ENCODE measurements at places on chromosomes 7 and 10. TPM values are rescaled to one million over a fixed set of nuclear protein-coding genes. Genes with fewer than 3 reads are reported as not detected.
A peak's percentile ranks its signal among the peaks of the same experiment; 100 is the strongest.

Gene SYT15
- 31.1 TPM for polyA plus RNA-seq

Gene CAMK2G
- 44.5 TPM for polyA plus RNA-seq

Gene AKR1C1
- polyA plus RNA-seq, result 8.2 TPM

Gene NXPH1
- not detected for polyA plus RNA-seq

Gene RTKN2
- polyA plus RNA-seq, result 17.1 TPM

Gene TUBB8
- polyA plus RNA-seq, result 0.55 TPM

Gene TMEM176B
- polyA plus RNA-seq, result 10.1 TPM

Gene KIF20B
- polyA plus RNA-seq, result 16.1 TPM

Gene CNNM2
- polyA plus RNA-seq, result 7.2 TPM

Gene LBX1
- polyA plus RNA-seq, result 0.56 TPM

Gene KEL
- polyA plus RNA-seq, result 3.1 TPM

Gene RPA3
- polyA plus RNA-seq, result 49.2 TPM

GRCh38 chr7:40612298-40612697, 477.5 kb downstream of the SUGCT start:
- DNase-seq, result no peak

- no peak for DNase-seq
Observed at GRCh38 chr10:3948843-3949242, 163.8 kb upstream of the KLF6 start.

GRCh38 chr10:133474665-133475424, 21.1 kb downstream of the SCART1 start:
- DNase-seq, result no peak

DNA sequence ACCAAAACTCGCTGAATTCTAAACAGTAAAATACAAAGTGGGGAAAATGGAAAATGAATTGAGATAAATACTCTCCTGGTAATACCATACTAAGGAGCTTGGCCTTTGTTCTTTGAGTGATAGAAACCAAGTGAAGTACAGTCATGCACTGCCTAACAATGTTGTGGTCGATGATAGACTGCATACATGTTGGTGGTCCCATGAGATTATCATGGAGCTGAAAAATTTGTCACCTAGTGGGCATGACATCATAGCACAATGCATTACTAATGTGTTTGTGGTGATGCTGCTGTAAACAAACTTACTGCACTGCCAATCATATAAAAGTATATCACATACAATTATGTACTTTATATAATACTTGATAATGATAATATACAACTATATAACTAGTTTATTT, 419.1 kb downstream of the ARL4A start:
- no peak for DNase-seq

- DNase-seq, result no peak
Observed at GRCh38 chr7:94050046-94050445, 45.9 kb upstream of the BET1 start.

- DNase-seq, result no peak
Observed at GRCh38 chr10:73956476-73957359, 41.2 kb upstream of the VCL start.

DNA sequence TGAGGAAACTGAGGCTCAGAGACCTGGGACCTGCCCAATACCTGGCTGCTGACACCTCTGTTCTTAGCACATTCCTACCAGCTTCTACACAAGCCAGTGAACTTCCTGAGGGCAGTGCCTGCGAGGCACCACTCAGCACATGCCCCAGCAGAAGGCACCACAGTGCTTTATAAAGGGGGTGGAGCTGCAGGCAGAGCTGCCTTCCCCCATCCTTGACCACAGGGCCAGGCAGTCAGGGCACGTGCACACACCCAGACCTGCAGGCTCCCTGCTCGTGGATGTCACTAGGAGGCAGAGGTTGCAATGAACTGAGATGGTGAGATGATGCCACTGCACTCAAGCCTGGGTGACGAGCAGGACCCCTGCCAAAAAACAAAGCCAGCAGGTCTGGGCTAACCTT, 39.2 kb upstream of the TUBB8 start:
- no peak for DNase-seq

GRCh38 chr7:96949766-96950165, 55.6 kb upstream of the DLX6 start:
- DNase-seq, result no peak

DNA sequence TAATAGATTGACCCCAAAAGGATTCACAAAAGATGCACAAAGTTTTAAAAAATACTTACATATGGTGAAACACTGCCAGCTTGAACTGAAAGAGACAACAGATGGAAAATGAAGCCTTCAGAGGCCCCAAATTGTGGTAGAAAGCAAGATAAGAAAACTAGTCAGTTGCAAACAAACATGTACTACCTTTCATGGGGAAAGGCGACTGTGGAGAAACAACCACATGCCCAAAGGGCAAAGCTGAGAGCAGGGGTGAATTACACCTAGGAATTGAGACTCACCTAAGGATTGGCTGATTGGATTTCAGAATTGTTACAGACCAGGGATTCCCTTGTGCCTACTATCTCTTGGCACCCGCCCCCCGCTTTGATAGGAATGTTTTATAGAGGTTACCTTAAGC, 13.1 kb downstream of the EPC1 start:
- no peak for DNase-seq

DNA sequence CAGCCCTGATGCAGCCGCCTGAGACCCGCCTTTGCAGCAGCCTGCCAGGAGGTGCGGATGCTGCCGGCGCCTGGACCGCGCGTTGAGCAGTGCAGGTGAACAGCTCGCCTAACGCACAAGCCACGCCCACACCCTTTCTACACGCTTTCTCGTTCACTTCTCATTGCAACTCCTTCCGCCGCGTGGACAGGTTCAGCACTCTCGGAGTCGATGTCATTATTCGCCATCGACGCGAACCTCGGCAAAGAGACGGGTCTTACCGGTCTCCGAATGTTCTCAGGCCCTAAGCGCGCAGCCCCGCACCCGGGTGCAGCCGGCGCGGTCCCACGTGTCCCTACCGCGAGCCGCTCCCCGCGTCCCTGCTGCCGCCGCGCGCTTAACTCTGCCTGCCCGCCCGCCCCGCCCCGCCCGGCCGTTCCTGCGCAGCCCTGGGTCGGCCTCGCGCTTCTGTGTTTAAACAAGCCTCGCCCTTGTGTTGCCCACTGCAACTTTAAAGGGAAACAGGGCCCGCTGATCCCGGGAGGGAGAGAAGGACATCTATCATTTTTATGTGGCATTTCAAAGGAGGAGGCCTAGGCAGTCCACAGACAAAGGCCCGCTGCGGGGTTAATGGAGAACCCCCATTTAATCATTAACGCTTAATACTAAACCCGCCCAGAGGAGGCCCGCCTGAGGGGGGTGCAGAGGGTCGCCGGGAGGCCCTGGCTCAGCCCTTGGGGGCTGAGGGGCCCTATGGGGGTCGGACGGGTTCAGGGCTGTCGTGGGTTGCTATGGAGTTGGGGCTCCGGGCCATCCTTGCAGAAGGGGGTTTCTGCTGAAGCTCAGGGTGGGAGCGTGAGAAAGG, 128.5 kb downstream of the WDR11 start:
- DNase-seq, result peak; percentile 74

DNA sequence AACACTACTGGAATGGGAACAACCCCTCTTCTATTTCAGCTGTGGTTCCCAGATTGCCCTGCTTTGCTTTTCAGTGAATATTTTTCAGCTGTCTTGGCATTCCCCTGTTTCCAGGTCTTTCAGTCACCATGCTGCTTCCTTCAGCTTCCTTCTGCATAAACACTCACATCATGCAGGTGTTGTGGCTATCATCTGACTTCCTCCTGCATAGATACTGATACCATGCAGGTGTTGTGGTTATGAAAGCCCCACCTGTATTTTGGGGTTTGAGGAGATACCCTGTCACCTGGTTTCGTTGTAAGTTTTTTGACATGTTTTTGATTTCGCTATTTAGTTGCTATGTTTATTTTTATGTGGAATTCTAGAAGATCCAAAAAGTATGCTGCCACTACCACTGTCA, 71.5 kb downstream of the SLC35B4 start:
- no peak for DNase-seq

DNA sequence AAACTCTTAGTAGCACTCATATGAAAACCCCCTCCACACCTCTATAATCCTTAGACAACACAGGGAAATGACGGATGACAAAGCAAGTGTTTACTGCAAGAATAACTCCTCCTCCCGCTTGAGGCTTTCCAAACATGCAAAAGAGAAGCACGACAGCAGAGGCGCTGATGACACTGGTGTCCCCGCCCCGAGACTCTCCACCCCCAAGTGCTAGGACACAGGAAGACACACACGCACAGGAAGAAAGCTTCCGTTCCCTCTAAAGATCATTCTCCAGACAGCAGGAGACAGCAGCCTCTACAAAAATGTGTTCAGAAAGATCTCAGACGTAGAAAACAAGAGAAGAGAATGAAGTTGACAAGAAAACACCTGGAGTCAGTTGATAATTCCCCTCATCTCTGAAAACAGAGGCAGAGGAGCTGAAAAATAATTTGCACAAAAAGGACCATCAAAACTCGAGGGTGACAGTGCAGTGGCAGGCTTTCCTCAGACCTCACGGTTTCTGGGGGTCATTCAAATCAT, 90.2 kb downstream of the DLG5 start:
- no peak for DNase-seq

- DNase-seq, result no peak
Observed at GRCh38 chr10:16854623-16855022, 37.4 kb upstream of the RSU1 start.

GRCh38 chr7:140206616-140207389, 30.0 kb upstream of the KDM7A start:
- no peak for DNase-seq

- DNase-seq, result no peak
Observed at GRCh38 chr7:42945821-42946626, 13.8 kb downstream of the MRPL32 start.

DNA sequence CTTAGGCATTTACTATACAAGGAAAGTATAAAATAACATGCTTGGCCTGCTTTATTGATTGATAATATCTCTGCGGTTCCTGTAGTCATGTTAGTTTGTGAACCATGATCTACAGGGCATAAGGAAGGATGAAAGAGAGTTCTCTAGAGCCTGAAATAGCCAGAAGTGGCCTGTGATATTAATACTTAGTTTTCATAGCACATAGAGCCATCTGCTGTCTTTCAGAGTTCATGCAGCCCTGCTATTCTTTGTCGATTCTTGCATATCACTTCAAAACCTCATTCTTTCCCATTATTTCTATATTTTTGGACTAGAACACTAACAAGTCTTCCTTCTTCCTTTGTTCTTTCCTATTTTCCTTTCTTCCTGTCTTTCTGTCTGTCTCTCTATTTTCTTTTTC, 26.4 kb upstream of the PRKG1 start:
- no peak for DNase-seq
